ENCODE measurements at places on chromosomes 5 and 9.

DNA sequence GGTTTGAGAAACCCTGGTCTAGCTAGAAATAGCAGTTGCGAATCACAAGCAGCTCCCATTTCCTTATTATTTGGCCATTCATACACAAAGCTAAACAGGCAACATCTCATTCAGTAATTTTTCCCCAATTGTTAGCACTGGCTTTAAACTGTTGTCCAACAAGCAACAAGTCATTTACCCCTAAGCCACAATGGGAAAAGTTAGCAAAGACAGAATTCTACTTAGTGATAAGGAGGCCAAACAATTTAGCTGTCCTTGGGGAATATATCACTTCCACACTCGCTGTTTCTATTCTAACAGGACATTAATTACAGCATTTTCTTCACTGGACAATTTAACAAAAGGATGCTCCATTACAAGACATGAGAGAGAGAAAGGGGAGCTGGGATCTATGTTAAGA is 2.8 kb downstream of the MYO10 start:
- DNase-seq = no peak

GRCh38 chr9:105296877-105297287 is 52.4 kb downstream of the SLC44A1 start:
- no peak for DNase-seq

GRCh38 chr9:17082343-17083064 is 52.3 kb upstream of the CNTLN start:
- no peak for DNase-seq

GRCh38 chr5:74035521-74035937 is 409.5 kb downstream of the ARHGEF28 start:
- peak; percentile 19 for DNase-seq

GRCh38 chr5:5331848-5332247 is 90.6 kb upstream of the ICE1 start:
- no peak for DNase-seq

GRCh38 chr5:113771483-113771882 is 258.0 kb downstream of the YTHDC2 start:
- peak; percentile 2 for DNase-seq

GRCh38 chr5:115963566-115963965 is 1.3 kb downstream of the LVRN start:
- DNase-seq = no peak

DNA sequence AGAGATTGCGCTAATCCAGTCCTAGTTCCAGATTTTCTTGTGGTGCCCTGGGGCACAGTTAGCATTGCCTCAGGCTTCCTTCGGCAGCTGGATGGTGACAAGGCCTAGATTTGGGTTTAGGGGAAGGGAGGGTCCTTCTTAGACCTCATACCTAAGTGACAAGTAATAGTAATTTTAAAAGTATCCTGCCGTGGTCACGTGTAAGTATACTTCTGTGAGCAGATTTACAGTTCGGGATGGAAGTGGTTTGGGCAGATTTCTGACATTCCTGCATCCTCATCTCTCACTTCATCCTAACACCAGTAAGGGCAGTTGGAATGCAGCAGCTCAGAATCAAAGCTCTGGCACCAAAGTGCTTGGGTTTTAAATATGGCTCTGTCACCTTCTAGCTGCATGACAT is 71.6 kb downstream of the LRRC70 start:
- no peak for DNase-seq

Data from NAMALWA (cell line).